ENCODE measurements at places on chromosomes 3 and 15. TPM values are rescaled to one million over a fixed set of nuclear protein-coding genes. Genes with fewer than 3 reads are reported as not detected.

The DPH3 gene
- 17.3 TPM for total RNA-seq

The NPAP1 gene
- not detected for total RNA-seq

The ABHD14A gene
- total RNA-seq, result 21.0 TPM

The PPM1L gene
- total RNA-seq, result 47.4 TPM

The LRRC2 gene
- total RNA-seq, result 29.7 TPM

The PLXNB1 gene
- 73.0 TPM for total RNA-seq

The LYZL4 gene
- total RNA-seq, result not detected

The PLA2G4F gene
- total RNA-seq, result 0.35 TPM

The SLC22A13 gene
- total RNA-seq, result not detected

The CAV3 gene
- 22.9 TPM for total RNA-seq

The REC114 gene
- total RNA-seq, result not detected

The TIMP4 gene
- total RNA-seq, result 31.1 TPM

The CLDN16 gene
- 0.16 TPM for total RNA-seq

The SPINT1 gene
- total RNA-seq, result 13.0 TPM

The SLC24A5 gene
- total RNA-seq, result not detected

The HIGD2B gene
- not detected for total RNA-seq

The C3orf22 gene
- not detected for total RNA-seq

The MYO1E gene
- 9.6 TPM for total RNA-seq

The LTF gene
- 1.8 TPM for total RNA-seq

The SNURF gene
- 6.3 TPM for total RNA-seq

The CHRNA5 gene
- 0.59 TPM for total RNA-seq

The HDAC11 gene
- 30.6 TPM for total RNA-seq

The CFAP92 gene
- not detected for total RNA-seq

The PLSCR5 gene
- total RNA-seq, result not detected

The CPLX3 gene
- 1.1 TPM for total RNA-seq

The SLC15A2 gene
- 0.47 TPM for total RNA-seq

The TP63 gene
- 0.24 TPM for total RNA-seq

The RTP3 gene
- not detected for total RNA-seq

The SLCO2A1 gene
- 15.1 TPM for total RNA-seq

The APEH gene
- 67.5 TPM for total RNA-seq

The AMT gene
- 17.6 TPM for total RNA-seq

The SERPINI2 gene
- not detected for total RNA-seq

The PDE8A gene
- 19.2 TPM for total RNA-seq

The EIF4A2 gene
- 302 TPM for total RNA-seq

The TM4SF1 gene
- 341 TPM for total RNA-seq

The GOLGA8G gene
- not detected for total RNA-seq

The CDHR4 gene
- 0.20 TPM for total RNA-seq

The FBN1 gene
- total RNA-seq, result 57.1 TPM

The HTR3E gene
- not detected for total RNA-seq

The KNL1 gene
- total RNA-seq, result 4.6 TPM

The RNF111 gene
- total RNA-seq, result 9.3 TPM

Measured in right atrium auricular region (tissue), 2 donors.